ENCODE measurements at places on chromosomes 3 and 15.

DNA sequence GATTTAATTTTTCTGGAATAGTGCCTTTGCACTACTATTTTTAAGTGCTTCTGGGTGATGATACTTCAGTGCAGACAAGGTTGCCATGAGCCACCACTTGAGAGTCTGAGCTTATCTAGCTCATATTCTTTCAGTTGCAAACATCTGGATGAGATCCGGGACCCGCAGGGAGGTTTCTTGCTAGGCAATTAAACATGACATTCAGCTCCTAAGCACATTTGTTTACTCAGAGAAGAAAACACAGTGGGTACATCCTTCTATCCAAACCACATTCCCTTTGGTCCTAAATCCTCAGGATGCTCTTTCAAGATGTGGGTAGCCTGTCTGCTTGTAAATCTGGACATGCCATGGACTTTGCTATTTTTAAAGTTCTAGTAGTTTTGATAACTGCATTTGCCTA lies 12.0 kb downstream of the PLSCR1 start:
- DNase-seq: no peak

DNA sequence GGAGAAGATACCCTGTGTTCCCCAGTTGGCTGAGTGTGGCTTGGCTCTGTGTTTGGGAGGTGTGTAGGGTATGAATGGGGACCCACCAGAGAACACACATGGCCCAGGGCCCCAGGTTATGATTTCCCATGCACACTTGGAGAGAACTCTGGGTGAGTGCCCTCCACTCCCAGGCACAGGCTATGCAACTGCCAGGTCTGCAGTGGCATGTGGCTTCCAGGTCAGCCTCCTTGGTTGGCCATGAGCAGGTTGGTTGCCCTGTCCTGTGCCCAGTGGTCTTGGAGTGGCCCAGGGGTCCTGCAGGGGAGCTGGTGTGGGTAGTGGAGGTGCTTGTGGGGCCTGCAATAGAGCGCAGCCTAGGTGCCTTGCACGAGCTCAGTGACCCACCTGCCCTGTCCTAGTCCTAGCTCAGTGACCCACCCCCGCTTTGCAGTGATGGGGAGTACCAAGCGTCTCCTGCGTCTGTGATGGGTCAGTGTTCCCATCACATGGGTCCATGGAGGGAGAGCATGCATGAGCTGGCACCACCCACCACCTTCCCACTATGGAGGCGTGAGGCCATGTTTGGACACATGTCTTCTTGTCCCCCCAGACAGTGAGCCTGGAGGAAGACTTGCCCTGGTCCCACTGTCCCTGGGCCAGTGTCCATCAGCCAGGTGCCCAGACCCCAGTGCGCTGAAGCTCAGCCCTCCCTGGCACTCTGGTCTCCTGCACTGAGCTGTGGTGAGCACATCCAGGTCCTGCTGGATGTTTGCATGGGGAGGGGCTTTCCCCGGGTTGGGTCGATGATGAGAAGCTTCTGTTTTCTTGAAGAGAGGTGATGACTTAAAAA lies 217.3 kb downstream of the SNRPN start:
- no peak for DNase-seq

GRCh38 chr3:110126065-110126464 lies 788.7 kb upstream of the DPPA4 start:
- no peak for DNase-seq

GRCh38 chr3:158463556-158463955 lies 107.4 kb upstream of the MLF1 start:
- no peak for DNase-seq

GRCh38 chr3:42667523-42668412 lies 14.3 kb downstream of the ZBTB47 start:
- no peak for DNase-seq

DNA sequence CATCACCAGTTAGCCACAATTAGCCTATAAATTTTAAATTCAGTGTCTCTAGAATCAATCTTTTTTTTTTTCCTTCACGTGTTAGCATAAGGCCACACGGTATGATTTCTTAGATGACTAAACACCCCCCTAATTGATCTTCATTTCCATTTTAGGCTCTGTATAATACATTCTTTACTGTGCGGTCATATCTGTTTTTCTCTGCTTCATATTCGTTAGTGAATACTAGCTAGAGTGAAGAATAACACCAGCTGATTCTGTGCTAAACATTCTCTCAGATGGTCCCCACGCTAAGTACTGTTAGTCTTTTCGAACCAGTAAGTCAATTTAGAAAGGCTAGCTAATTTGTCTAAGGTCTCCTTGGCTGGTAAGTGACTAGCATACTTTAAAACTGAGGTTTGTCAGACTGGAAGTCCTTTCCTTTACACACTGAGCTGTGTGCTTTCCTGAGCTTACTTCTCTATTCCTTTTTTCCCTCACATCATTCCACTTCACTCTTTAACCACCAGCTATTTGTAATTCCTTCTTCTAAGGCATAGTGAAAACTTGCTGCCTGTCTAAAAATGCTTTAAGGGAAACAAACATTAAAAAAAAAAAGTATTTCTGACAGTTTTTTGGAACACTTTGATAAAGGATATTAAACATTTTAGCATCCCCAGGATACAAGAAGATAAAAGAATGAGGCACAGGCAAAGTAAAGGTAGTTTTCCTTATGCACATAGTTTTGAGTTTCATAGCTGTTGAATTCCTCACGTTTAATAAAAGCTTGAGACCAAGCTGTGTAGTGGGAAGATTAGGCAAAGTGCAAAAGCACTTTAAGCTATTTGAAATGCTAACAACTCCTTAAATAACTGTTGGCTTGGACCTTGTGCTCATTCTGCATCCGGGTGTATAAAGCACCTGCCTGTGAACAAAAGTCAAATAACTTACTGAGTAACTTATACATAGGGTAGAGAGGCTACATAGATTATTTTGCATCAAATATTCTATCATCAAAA lies 17.1 kb downstream of the ZFAND6 start:
- DNase-seq: no peak

- DNase-seq: no peak
Observed at GRCh38 chr15:50315814-50316630, 39.0 kb downstream of the GABPB1 start.

DNA sequence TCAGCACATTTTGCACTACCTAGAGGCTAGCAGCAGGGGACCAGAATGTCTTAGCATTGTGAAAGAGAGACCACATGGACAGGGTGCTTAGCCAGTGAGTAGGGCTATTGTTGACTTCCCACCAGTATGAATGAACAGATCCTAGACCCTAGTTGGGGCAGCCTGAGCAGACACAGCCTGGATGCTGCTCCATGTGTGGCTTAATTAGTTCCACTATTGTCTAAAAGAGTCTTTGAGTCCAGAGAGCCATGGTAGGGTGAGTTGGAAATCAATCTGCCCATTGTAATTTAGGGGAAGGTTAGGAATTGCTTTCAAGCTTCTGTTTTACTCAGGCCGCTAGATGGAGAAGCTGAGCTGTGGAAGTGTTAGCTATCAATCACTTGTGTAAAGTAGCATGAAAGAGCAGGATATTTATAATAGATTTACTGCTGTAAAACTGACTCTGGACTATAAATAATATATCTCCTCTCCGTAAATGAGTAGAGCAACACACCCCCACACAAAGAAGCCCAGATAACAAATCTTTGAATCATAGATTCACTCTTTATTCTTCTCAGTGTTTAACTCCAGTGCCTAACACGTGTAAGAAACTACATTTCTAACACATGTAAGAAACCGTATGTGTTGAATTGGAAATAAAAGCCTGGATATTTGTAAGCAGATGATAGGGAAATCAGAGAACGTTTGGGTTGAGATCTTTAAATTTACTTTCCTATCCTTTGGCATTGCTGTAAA lies 4.1 kb upstream of the GCSAM start:
- DNase-seq: no peak

DNA sequence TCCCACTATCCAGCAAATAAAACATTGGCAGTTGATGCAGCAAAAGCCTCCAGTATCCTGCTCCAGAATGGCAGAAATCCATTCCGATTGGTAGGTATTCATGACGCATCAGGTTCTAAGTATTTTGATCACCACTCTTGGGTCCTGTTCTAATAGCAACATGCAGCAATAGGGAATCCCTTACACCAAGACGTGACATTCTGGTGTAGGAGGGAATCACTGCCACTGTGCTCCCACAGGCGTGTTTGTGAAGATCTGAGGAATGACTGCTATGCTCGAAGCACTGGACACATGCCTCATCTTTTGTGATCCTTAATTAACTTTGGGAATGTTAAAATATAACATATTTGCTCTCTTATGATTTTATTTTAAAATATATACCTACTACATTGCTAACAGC lies 552.9 kb downstream of the MECOM start:
- no peak for DNase-seq

GRCh38 chr3:170081079-170081741 lies 43.4 kb downstream of the GPR160 start:
- no peak for DNase-seq

GRCh38 chr3:141243271-141243707 lies 11.7 kb downstream of the PXYLP1 start:
- peak; percentile 49 for DNase-seq

DNA sequence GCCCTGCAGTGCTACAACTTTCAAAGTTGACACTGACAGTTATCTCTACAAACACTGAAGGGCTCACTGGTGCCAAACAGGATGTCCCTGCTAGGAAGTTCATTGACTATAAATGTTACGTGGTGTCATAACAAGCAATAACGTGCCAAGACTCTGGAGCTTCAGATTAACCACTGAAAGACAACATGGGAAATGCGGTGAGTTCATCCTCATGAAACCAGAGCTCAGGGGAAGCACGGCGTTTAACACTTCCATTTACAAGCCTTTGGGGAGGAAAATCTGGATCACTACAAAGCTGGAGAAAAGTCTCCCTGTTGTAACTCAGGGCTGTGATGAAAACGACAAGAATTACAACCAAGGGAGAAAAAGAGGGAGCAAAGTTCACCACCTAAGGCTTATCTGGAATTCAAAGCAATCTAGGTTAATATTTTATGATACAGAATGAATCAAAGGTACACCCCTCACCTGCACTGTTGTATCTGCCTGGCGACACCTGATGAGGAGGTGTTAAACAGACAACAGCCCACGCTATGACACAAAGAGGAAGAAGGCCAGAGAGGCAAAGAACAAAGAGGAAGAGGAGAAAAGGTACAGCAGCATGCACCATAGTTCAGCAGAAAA lies 27.0 kb downstream of the SHQ1 start:
- DNase-seq: no peak
